ENCODE measurements at places on chromosomes 16 and 17.

- DNase-seq, result no peak
Measured at GRCh38 chr16:81917375-81917774, 93.9 kb downstream of the SDR42E1 start.

GRCh38 chr16:50422926-50423325 lies 54.1 kb upstream of the BRD7 start:
- DNase-seq, result no peak

DNA sequence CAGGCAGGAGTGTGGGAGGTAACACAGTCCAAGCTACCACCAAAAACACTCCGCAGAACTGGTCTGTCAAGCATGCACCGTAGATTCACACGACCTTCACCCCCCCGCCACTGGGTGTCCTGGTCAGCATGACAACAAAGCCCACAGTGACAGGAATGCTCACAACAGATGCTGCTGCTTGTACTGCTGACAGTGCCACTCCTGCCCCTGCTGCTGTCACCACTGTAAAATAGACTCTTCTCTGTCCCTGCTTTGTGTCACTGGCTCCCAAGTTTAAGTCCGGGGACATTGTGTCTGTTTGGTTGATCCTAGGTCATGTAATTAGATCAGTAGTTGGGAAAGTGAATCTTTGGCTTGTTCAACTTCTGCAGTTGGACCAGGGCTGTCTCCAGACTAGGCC lies 7.0 kb upstream of the ODF4 start:
- DNase-seq, result no peak

DNA sequence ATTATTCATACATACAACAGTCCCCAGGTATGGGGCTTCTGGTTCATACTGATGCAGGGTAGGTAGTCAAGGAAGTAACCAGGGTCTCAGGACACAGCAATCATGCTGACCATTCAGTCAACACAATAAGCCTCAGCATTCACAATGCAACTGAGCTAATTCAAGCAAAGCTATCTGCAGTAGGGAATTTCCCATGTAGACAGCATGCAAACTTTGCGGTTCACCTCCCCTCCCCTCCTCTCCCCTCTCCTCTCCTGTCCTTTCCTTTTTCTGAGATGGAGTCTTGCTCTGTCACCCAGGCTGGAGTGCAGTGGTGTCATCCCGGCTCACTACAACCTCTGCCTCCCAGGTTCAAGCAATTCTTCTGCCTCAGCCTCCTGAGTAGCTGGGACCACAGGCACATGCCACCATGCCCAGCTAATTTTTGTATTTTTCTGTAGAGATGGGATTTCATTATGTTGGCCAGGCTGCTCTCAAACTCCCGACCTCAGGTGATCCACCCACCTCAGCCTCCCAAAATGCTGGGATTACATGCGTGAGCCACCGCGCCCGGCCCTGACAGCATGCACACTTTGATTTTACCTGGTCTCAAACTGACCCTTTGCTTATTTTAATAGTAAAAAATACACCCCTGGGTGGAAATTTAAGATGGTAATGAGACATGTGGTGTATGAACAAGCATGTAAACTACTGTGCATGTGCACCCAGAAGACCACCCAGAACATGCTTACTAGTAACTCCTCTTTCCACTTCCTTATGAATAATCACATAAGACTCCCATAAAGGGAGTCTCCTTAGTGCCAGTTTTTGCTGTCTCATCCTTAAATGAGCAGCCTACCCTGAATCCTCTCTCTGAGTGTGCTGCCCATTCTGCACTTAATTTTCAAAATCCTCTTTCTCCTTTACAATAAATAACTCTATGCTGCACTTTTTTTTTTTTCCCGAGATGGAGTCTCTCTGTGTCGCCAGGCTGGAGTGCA lies 9.3 kb upstream of the RNF135 start:
- peak; percentile 57 for DNase-seq

- DNase-seq, result no peak
Measured at GRCh38 chr16:88965411-88965810, 11.6 kb downstream of the CBFA2T3 start.

- DNase-seq, result no peak
Measured at GRCh38 chr17:66960613-66961012, 3.9 kb upstream of the CACNG4 start.

DNA sequence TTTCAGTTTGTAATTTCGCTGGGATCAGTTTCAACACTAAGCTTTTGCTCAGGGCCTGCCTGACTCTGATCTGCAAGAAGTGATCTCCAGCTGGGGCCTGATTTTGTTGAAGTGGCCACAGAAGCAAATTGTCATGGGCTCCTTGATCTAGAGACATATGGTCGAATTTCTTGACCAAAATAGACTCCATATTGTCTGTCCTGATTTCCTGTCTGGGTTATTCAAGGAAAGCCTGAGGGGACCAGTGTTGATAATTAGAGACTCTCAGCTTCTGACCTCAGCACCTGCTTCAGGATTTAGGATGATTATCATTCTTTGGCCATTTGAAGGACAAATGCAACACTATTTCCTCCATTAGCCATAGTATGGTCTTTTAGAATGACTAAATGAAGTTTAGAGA lies 48.9 kb upstream of the MSI2 start:
- no peak for DNase-seq

DNA sequence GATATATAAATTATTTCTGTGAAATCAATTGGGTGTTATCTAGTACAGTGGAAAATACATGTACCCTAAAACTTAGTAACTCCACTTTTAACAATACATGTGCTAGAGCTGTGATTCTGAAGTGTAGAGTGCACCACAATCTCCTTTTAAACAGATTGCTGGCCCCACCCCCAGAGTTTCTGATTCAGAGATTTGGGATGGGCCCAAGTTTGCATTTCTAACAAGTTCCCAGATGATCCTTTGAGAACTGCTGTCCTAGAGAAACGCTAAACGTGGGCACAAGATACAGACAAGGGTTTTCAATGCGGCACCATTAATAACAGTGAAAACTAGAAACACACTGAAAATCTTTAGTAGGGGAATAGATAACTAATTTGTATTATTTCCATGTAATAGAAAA lies 49.2 kb downstream of the NXPH3 start:
- DNase-seq, result peak; percentile 77

DNA sequence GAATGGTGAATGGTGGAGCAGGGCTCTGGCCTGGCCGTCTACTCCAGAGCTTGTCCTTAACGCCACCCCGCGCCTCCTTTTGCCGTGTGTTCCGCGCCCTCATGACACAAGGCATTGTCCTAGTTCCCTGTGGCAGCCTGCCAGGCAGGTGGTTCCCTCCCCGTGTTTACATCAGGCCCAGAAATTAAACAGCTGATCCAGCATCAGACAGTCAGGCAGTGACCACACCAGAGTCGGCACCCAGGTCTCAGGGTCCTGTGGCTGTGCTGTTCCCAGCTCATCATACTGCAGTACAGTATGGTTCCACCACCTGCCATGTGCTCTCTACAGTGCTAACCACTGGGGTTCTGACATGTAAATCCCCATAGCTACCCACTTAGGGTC lies 119.7 kb downstream of the RAB11FIP4 start:
- DNase-seq, result no peak

DNA sequence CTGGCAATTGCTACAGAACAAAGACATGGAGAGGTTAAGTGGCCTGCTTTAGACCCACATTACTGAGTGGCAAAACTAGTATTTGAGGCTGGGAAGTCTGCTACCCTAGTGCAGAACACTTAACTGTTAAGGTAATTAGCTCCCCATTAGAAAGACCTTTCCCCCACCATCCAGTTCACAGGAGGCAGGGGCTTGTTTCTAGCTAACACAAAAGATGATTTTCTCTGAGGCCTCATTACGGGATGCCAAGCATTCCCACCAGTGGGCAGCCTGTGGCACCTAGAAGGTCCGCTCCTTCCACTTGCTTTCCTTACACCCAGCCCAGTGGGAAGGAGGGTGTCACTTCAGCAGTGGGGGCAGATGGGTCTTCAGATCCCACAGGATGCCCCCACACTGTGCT lies 99.1 kb downstream of the RBFOX1 start:
- DNase-seq, result no peak

DNA sequence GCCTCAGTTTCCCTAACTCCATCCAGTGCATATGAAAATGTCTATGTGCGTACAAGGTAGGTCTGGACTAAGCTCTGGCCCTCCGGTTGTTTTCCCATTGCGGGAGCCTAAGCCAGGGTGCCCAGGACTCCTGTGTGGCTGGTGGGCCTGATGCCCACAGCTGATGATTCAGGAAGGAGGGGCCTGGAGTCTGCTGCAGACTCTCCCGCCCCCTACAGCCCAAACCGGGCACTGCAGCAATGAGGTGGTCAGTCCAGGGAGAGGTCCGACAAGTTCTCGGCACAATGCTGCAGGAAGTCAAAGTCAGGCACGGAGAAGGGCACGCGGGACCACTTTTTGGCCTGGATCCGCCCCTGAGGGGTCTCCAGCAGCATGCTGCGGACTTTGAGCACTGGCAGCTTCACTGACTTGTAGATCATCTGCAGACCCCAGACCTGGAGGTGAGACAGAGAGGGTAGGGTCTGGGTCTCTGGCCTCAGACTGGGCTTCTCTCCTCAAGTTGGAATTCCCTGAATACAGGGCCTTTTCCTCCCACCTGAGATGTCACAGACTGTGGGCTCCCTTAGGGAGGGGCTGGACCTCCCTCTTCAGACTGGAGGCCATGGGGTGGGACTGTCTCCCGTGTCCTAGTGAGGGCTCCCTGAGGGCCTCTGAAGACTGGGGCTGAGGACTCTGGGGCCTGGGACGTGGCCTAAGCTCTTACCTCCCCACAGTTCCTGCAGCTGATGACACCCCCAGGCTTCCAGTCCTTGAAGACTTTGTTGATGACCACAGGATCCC lies 3.4 kb upstream of the ZNF385C start:
- DNase-seq, result peak; percentile 59

GRCh38 chr17:81831957-81832607 lies 1.0 kb downstream of the MCRIP1 start:
- peak; percentile 64 for DNase-seq

DNA sequence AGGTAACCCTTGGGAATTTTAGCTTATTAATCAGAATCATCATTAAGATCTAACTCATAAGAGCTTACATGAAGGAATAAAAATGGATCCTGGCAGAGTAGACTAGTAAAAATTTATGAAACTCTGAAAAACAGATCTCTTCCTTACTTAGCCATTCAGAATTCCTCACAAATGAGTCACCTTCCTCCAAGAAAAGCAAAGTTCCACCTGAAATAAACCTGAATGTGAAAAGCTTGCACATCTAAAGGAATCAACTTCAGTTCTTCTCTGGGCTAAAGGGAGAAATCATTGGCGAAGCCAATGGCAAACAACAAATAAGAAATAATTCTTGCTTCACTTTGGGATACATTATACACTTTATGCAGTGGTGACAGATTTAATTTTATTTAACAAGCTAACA lies 22.7 kb downstream of the MYO1D start:
- peak; percentile 10 for DNase-seq

DNA sequence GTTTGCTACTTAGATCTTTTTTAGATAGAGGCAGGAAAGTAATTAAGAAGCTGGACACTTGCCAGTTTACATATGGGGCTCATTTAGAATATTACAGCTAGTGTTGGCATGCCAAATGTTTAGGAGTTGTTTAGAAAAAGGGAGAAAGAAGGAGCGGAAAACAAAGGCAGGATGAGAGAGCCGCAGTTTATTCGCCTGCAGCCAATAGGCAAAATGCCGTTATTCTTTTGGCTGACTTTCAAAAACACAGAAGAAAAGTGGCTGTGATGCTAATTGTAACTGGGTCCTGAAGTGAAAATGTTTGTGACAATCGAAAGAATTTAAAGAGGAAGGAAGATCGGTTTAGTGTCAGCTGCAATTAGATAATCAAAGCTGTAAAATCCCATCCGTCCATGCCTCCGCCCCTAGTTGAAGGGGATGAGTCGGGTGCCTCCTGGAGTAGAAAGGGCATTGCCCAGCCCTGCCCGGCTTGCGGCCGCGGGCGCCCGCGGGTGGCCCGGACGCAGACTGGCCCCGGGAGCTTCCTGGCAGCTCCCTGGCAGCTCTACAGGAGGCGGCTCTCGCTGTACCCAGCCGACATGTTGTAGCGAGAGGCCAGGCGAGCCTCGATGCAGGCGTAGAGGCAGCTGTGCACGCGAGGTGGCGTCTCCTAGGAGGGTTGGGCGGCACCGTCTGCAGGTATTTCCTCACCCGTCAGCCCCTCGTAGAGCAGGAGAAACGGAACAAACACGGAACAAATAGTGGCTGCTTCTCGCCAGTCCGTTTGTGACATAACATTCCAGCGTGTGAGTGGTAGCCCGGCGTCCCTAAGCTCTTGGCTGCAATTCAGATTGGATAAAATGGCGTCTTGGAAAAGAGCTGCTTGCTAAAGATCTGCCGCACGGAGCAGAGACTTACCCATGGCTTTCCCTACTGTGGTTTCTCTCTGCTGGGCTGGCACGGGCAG lies 82.2 kb downstream of the TNRC6C start:
- DNase-seq, result peak; percentile 76

- peak; percentile 92 for DNase-seq
Measured at GRCh38 chr17:15490634-15491261, 23.3 kb upstream of the CDRT4 start.

DNA sequence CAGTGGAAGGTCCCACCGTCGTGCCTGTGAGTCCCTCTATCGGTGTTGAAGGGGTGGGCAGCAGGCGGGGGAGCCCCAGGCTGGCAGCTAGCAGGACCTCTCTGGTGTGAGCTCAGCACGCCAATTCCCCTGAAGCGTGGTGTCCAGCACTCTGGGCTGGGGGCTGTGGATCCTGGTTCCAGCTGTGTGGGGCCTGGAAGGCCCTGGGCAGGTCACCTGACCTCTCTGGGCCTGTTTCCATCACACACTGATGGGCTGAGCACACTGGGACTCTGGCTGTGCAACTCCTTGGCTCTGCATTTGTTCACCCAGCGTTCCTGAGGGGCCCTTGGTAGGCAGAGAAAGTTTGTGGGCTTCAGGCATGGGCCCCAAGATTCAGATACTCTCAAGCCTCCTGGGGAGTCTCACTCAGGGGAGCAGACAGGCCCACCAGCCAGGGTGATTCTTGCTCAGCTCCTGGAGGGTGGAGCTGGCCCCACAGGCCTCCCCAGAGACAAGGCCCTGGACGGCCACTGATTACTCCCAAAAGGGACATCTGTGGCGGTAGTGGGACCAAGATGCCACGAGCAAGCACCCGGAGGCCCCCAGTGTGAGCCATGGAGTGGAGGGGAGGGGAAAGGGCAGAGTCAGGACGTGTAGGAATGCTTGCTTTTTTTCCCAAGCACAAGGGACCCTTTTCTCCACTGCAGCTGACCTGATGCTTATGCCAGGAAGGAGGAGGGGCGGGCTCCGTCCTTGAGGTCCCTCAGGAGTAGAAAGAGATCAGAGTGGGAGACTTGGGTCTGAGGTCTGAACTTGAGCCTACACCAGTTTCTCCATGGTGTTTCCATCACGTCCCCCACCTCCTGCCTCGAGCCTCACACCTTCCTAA lies 8.5 kb downstream of the SCGB1C2 start:
- DNase-seq, result no peak

DNA sequence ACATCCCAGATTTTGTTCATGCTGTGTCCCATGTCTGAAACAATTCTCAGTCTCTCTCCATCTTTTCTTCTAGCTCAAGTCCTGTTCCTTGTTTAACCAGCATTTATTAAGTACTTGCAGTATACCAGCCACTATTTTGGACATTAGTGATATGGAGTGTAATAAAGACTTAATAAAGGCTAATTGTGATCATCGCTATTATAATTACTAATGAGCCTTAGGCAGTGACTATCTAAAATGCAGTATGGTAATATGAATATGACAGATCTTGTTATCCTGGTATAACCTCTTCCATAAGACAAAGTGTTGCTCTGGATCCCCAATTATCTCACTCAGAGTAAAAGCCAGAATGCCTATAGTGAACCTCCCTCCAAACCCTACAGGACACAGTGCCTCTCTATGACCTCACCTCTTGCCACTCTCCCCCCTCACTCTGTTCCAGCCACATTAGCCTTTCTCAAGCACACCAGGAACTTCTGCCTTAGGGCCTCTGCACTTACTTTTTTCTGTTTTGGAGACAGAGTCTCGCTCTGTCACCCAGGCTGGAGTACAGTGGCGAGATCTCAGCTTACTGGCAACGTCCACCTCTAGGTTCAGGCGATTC lies 1.8 kb upstream of the FLOT2 start:
- no peak for DNase-seq
